ENCODE measurements at places on chromosomes 2 and 18.

DNA sequence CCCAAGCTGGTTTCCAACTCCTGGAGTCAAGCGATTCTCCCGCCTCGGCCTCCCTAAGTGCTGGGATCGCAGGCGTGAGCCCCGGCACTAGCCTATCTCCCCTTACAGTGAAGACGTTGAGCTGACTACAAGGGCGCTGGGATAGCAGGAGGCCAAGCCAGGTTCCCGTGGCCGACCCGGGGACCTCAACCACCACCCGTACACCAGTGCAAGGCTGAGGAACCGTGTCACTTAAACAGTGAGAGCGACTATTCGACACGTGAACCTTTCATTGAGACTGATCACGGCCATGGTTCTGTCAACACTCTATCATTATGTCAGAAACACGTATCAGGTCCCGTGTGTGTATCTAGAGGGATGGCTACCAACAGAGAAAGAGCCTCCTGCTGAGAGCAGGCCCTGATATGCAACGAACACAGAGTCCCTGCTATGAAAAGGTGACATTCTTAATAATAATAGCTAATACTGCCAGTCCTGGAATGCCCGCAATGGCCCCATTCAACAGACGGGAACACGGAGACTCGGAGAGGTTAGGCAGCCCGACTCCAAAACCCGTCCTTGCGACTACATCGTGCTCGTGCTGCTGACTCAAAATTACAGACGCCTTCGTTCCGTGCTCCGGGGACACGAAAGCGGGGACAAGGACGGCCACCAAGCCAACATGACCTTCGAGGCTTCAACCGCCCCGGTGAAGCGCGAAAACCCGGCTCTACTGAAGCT is 833 bp downstream of the AFG3L2 start:
- DNase-seq, result no peak

GRCh38 chr2:207484444-207485391 is 45.0 kb upstream of the CREB1 start:
- DNase-seq, result no peak

DNA sequence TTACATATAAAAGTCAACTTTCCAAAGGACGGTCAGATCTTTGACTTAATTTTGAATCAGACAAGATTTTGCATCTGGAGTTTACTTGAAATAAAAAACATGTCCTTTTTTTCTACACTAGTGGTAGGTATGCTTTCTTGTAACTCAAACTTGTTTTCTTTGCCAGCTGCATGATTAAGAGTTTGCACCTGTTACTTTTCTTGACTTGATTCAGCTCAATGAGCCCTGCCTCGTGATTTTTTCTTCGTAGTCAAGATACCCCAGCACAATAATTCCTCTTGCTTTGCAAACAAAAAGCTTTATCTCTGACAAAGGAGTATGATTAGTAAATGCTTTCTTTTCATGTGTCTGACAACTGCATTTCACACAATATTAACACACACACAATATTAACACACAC is 82.3 kb downstream of the FBXO15 start:
- DNase-seq, result no peak

GRCh38 chr2:172052000-172052983 is 33.0 kb upstream of the DLX1 start:
- DNase-seq, result no peak

GRCh38 chr2:30234180-30234971 is 3.0 kb downstream of the LBH start:
- DNase-seq, result no peak

DNA sequence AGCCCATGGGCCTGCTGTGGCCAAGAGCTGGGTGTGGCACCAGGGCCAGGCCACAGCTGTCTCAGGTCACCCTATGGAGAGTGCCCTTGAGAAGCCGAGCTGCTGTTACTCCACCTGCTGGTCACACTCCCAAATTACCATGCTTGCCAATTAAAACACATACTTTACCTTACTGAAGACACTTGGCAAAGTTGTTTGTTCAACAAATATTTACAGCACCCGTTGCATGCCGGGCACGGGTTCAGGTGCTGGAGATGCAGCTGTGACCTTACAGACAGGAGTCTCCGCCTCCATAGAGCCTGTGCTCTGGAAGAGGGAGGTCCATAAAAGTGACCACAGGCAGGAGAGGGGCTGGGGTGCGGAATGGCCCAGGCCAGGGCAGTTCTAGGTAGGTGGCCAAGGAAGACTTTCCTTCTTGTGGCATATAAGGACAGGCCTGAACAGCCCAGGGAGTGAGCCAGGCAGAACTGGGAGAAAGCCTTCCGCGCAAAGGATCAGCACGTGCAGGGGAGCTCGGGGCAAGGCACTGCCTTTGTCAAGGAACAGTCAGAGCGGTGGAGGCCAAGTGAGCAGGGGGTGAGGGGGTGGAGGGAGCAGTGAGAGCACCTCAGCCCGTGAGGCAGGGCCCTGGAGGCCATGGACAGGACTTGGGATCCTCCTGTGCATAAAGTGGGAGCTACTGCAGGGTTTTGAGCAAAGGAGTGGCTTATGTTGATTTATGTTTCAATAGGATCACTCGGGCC is 23.6 kb upstream of the RBM44 start:
- peak; percentile 17 for DNase-seq

DNA sequence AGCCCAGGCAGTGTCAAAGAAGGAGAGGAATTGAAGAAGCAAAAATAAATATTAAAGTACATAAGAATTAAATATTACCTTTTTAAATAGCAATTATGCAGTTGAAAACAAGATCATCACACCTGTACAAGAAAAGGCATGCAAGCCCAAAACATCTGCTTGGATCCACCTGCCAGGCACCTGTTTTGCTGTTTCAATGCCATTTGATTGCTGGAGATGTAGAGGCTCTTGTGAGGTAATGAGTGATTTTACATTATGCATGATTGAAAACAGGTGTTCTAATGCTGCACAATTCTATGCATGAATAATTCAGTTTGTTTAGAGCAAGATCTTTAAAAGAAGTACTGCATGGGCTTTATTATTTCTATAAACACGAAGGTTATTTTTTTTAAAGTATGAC is 700.6 kb upstream of the ZEB2 start:
- no peak for DNase-seq

DNA sequence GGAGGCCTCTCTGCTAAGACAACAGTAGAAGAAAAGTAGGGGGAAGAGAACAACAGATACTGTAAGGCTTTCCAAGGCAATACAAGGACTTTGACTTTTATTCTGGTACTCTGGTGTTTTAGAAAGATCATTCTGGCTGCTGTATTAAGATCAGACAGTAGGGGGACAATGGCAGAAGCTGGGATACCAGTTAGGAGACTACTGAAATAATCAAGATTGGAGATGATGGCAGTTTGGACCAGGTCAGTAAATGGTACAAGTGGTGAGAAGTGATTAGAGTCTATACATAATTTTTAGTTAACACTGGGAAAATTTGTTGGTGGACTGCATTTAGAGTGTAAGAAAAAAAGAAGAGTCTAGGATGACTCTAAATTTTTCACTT is 139.7 kb downstream of the ROCK1 start:
- DNase-seq, result no peak
